ENCODE measurements at places on chromosomes 11 and 22. TPM values are rescaled to one million over a fixed set of nuclear protein-coding genes. Genes with fewer than 3 reads are reported as not detected.

The DNHD1 gene
- 14.3 TPM for total RNA-seq

The FOLH1 gene
- total RNA-seq: 1.3 TPM

The TPBGL gene
- not detected for total RNA-seq

The CRYBB2 gene
- total RNA-seq: not detected

The PIWIL4 gene
- 5.1 TPM for total RNA-seq

The LSP1 gene
- 69.9 TPM for total RNA-seq

The KRTAP5-10 gene
- total RNA-seq: not detected

The MMP10 gene
- not detected for total RNA-seq

The SCUBE2 gene
- total RNA-seq: 2.6 TPM

The HBB gene
- 287 TPM for total RNA-seq

The KCNE3 gene
- total RNA-seq: 14.3 TPM

The CASP1 gene
- total RNA-seq: 39.6 TPM
